ENCODE measurements at places on chromosomes 4 and X.

- no peak for DNase-seq
These were observed 378.4 kb downstream of the ANKRD50 start for GRCh38 chr4:124334119-124334518.

DNA sequence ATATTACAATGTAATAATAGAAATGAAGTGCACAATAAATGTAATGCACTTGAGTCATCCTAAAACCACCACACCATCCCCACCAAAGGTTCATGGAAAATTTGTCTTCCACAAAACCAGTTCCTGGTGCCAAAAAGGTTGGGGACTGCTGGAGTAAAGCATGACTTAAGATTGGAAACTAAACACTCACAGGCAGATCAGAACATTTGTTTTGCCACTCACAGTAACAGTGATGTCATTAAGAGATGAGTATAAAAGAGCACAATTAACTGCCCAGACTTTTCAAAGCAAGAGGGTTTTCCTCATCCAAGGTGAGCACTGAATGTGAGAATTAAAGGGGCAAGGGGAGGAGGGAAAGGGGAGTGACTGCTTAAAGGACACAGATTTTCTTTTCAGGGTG, 35.6 kb downstream of the MAP7D3 start:
- no peak for DNase-seq

DNA sequence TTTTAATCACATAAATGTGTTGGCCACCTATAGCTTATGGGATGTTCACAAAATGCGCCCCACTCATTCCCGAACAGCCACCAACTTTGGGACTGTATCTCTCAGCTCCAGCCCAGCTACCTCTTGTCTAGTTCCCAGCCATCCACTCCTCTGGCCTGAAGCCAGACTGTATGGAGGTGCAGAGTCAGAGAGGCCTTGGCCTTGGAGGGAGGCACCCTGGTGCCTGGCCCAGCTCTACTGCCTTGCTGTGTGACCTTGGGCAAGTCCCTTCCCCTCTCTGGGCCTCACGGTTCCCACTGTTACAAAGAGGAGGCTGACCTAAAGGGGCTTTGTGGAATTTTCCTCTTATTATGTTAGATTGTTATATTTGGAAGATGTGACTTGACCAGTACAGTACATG, 13.9 kb downstream of the MAMLD1 start:
- DNase-seq = no peak

DNA sequence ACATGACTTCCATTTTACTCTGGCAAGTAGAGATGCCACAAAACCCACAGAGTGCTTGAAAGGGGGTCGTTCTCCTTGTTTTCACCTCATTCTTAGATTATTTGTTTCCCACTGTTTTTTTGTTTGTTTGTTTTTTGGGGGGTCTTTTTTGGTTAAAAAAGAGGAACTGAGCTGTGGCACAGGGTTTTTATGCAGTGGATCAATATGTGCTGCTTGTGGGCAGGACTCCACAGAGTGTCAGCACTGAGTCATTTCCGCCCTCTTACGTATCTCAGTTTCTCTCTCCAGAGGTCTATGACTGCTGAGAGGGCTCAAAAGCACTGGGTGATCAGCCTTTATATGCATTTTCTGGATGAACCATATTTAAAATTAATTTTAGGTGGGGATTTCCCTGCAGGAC, 268.1 kb upstream of the GRID2 start:
- DNase-seq = no peak

DNA sequence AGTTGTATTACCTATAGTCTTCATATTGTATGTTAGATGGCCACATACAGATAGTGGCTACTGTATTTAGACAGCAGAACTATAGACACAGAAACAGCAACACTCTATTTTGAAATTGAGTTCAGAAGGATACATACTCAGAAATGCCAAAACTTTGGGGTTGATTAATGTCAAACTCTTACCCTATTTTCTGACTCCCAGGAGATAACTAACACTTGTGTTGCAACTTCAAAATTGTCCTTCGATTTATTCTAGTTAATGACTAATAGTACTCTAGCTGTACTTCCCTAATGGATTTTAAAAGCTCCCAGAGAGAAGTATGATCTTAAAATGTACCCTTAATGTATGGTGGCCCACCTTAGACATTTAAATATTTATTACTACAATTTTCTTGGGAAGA, 229.9 kb upstream of the UGT8 start:
- DNase-seq = no peak

GRCh38 chr4:41611881-41612871, 74.2 kb downstream of the LIMCH1 start:
- DNase-seq = no peak

DNA sequence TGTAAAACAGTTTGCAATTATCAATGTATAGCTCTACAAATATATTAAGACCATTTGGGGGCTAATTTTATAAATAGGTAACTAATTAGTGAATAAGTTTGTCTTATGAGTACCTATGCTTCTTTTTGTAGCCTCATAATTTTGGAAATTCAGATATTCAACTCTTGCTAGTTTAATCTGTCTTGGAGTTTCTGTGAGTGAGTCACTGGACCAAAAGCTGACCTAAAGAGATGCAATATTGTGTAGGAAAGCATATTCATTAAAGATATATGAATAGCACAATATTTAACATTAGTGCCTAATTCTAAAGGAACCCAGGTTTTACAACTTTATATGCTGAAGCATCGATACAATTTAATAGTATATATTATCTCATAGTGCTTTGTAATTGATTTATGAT, 161.3 kb upstream of the PCDH18 start:
- DNase-seq = no peak

DNA sequence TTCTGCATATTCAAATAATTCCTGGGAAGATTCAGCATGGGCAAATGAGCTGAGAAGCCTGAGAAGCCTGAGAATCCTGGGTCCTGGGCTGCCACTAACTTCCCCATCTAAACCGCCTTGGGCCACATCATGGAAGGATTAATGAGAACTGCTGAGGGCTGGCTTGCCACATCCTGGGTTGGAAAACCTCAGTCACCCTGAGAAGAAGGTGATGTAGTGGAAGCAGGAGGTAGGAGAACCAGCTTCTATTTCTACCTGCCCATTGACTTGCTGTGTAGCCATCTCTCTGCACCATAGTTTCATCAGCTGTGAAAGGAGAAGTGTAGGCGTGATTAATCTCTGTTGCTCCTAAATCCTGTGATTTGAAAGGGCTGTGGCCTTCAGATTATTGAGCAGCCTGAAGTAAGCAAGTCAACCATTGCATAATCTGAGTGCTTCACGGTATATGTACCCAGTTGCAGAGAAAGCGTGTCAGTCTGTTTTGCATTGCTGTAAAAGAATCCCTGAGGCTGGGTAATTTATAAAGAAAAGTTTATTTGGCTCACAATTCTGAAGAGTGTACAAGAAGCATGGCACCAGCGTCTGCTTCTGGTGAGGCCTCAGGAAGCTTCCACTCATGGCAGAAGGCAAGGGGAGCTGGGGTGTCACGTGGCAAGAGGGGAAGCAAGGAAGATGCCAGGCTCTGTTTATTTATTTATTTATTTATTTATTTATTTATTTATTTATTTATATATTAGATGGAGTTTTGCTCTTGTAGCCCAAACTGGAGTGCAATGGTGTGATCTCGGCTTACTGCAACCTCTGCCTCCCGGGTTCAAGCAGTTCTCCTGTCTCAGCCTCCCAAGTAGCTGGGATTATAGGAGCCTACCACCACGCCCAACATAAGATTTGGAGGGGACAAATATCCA, 140.9 kb upstream of the ATP6AP2 start:
- no peak for DNase-seq
